NCI-H510A (cell line): ENCODE measurements at places on chromosomes 11 and 22.

DNA sequence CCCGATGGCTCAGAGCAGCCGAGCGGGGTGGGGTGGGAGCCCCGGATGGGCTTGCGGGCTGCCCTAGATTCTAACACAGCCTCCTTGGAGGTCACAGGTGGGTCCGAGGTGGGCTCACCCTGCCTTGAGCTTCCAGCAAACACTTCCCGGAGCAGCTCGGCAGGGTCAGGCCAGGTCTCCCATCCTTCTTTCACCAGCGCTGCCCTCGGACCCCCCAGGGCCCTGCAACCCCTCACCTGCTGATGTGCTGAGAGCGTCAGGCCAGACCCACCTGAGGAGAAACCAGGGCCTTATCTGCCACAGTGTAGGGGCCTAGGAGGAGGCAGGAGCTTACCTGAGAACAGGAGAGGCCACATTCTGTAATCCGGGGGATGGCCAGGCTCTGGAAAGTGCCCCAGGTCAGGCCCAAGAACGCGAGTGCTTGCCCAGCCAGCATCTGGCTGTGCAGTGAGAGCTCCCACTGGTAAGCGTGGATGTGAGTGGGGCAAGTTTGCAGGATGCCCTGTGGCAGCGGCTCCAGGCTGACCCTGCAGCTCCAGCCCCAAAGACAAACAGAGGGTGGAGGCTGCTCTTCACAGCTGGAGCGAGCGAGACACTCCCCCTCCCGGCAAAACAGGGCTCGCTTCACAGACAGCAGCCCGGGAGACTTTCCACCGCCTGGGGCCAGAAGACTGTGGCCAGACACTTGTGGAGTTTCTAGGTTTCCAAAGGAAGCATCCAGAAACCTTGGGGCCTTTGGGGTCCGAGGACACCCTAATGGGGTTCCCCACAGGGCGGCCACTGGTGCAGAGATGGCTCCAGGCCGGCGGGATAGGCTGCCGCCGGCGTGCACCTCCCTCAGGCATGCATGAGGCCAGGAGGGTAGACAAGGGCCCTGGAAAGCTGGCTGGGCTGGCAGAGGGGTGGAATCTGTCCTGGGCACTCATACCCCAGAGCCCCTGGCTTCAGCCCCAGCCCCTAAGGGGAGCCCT is at the start of gene IL17REL:
Gene IL17REL, minus strand, starts transcription at position 555 of the 971 bp plus-strand sequence. Its CDS starts 119 bp downstream, at position 436.
- DNase-seq: no peak

DNA sequence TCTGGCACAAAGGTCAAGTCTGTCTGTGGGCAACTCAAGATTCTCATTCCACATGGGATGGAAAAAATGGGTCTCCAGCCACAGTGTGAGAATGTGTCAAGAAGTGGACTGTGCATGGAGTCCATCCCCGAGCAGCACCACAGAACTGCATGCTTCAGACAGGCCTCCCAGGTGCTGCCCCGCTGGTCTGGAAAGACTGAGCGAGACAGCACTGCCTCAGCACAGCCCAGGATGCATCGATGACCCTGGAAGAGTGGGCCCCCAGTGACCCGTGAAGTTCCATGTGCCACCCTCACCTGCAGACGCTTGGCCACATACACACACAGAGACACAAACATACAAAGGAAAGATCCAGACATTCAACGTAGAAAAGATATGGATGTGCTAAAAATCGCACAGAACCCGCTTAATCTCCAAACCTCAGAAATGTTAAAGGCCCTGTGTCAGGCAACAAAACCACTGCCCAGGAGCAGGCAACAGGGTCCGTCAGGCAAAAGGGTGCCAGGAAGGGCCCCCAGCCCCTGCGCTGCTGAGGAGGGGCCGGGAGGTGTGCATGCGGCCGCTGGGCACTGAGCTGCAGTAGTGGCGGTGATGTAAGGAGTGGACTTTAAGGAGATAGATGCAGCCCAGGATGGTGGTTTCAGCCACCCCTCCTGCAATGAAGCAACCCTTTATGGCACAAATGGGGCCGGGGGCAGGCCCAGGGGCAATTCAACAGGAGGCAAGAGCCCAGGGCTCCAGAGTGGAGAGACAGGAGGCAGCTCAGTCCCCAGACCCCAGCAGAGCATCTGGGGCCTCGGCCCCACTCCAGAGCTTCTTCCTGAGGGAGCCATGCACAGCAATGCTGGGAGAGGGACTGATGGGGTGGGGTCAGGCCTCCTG is 84.7 kb downstream of the DGCR2 start:
- DNase-seq: no peak

DNA sequence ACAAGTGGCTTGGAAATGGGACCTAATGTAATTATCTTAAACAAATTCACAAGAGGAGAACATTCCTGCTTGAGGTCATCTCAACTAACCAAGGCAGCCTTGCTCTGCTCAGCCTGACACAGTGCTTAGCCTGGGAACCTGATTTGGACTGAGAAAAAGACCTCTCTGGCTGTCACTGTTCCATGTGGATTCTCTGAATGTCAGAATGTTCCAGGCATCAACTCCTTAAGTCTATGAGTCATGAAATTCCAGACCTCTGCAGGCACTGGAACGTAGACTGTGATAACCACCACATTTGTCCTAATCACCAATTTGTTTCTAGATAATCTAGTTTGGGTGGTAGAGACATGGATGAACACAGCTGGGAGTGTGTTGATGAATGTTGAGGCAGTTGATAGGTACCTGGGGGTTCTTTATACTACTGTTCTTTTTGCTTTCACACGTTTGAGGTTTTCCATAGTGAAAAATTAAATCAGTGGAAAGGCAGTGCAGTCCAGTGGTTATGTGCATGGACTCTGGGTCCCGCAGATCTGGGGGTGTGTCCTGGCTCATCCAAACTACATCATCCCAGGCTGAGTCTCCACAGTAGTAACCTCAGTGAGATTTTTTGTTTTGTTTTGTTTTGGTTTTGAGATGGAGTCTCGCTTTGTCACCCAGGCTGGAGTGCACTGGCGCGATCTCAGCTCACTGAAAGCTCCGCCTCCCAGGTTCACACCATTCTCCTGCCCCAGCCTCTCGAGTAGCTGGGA is 269.6 kb downstream of the MN1 start:
- no peak for DNase-seq

DNA sequence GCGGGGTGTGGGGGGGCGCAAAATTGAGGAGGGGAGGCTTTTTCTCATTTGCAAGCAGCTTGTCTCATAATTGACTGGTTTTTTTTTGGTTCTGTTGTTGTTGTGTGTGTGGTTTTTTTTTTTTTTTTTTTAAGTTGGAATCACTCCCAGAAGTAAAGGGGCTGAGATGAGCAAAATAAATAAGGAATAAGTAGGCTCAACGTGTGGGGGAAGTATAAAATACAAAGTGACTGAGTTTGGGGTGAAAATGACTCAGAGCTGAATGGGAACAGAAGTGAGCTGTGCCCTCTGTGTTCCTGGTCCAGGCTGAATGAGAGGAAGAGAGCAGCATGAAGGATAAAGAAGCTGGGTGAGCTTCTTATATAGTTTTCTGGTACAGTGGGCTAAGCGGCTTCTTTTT is 90.0 kb downstream of the GRIK4 start:
- DNase-seq: no peak

GRCh38 chr11:12414611-12415010 is 37.2 kb downstream of the PARVA start:
- DNase-seq: no peak

DNA sequence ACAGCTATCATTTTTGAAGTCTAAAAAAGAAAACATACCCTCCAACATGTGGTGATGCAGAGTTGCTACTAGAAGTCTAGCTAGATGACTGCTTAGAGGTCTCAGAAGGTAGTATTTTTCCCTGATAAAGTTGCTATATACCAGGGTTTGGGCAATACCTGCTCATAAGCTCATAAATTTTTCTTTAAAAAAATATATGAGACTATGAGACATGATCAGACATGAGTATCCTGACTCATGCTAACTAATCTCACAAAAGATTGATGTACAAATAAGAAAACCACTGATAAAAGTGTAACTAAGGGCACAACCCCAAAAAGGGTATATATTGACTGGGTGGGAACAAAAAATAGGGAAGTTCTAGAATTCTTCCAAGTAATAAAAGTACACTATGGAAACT is 740.9 kb downstream of the METTL15 start:
- DNase-seq: no peak

GRCh38 chr11:70650075-70650909 is 252.0 kb downstream of the CTTN start:
- no peak for DNase-seq

GRCh38 chr11:119107538-119108145 is 498 bp downstream of the C2CD2L start:
- DNase-seq: no peak

DNA sequence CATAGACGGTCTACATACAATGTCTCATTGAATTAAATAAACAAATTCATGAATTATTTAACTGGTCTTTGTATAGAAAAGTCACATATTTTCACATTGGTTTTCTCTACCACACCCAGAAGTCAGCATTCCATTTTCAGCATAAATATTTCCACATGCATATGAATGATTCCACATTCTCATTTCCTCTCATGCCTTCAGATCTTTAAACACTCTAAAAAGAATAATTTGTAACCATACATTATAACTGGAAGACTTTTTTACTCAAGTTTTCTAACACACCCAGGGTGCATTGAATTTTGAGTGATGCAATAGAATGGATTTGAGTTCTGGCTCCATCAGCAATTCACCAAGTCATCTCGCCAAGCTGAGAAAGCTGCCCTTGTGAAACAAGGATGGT is 501.8 kb upstream of the TENM4 start:
- DNase-seq: no peak

DNA sequence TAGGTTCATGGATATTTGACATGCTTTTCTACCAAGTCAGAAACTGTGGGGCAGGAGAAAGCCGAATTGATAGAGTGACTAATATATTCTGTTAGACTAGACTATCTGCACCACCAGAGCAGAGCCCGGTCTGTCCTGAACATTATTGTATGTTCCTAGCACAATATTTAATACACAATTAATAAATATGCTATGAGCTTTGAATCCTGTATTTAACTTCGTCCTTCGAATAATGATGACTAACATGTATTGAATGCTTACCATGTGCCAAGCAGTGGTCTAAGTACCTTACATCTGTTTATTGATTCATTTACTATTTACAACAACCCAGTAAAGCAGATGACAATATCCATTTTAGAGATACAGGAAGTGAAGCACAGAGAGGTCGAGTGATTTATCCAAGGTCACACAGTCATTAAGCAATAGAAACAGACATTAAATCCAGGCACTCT is 44.8 kb upstream of the ANO3 start:
- DNase-seq: no peak

GRCh38 chr11:27916541-27917100 is 191.3 kb downstream of the KIF18A start:
- DNase-seq: no peak

DNA sequence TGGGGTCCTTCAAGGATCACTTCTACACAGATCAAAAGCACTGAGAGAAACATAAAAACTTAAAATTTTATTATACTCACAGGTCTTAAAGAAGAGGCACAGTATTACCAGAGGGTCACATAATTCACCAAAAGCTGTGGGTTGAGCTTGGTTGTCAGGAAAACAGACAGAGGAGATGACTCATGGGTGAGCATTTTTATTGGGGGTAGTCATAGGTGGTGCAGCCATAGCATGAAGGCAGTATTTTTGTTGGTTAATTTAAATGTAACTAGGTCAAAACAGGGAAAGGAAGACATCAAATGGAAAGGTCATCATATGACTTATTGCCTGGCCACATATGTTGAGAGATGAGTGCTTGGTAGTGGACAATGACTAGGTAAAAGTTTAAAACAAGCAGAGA is 24.2 kb downstream of the OR5B17 start:
- no peak for DNase-seq

- DNase-seq: no peak
Measured at GRCh38 chr22:23305321-23305910, 125.1 kb downstream of the BCR start.

DNA sequence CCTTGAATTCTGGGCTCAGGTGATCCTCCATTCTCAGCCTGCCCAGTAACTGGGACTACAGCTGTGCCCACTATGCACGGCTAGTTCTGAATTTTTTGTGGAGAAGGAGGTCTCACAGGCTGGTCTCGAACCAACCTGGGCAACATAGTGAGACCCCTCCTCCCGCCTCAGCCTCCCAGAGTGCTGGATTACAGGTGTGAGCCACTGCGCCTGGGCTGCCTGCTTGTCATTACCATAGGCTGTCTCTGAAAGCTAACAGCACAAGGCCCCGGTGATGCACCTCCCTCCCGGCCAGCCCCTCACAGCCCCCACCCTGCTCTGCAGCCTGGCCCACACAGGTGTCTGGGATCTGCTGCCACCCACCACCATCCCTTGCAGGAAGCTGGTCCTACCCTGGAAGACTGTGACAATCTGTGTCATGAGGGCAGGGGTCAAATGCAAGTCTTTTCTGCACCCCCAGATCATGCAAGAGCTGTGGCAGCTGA is 82.4 kb downstream of the DGCR2 start:
- DNase-seq: no peak

DNA sequence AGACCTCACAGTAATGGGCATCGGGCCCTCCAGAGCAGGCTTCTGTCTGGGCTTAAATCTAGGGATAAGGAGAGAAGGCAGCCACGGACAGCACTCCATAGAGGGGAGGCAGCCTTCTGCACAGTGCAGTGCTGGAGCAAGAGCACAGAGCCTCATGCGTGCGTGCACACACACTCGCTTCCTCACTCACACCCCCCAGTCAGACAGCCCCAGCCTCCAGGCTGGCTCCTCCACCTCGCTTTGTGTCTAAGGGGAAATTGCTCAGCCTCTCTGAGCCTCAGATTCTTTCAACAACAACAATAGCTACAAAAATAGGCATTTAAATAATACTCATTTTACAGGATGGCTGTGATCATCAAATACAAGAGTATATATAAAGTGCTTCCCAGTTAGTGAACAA is 26.7 kb upstream of the ETS1 start:
- no peak for DNase-seq

DNA sequence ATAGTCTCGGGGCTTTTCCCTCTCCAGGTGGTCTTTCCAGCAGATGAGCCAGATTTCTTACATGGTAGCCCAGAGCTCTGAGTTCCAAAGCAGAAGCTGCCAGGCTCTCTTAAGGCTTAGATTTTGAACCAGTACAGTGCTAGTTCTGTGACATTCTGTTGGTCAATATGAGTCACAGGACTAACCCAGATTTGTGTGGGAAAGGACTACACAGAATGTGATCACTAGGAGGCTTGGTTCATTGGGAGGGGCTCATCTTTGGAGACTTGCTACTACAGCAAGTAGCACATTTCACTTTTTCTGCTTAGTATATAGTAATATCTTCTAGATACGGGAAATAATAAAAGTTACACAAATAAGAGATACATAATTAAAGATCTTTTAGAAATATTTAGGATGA is 24.1 kb downstream of the RNF214 start:
- no peak for DNase-seq

- DNase-seq: no peak
Measured at GRCh38 chr11:34997952-34998528, 81.6 kb downstream of the PDHX start.

DNA sequence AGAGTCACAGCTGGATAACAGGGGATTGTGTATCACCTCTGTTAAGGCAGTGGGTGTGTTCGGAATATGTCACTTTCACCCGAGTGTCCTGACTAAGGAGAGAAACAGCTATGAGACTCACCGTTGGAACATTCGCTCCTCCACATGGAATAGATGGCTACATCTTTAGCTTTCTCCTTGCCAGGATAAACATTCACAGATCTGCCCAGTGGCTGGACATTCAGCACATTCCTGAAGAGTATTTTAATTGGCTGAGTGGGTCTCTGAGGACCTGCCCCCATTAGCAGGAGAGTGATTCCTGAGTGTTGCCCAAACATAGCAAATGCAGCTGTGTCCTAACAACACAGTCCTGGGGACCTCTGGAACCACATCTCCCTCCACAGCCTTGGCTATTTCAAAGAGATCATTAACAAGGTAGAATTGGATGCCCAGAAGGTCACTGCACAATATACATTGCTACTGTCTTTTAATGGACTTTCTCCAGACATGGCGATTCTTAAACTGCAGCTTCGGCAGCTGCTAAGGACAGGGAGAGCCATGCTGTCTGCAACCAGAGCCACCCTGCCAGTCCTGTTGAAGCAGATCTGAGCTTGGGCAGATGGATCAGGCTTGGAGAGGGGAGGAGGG is 435.0 kb upstream of the CADM1 start:
- no peak for DNase-seq
